ENCODE measurements at places on chromosomes 6 and 20.

GRCh38 chr6:16727996-16728395 lies 33.3 kb downstream of the ATXN1 start:
- no peak for DNase-seq

GRCh38 chr6:127841811-127842210 lies 59.0 kb downstream of the THEMIS start:
- DNase-seq: no peak

GRCh38 chr20:23528867-23529431 lies 38.0 kb downstream of the CST8 start:
- DNase-seq: no peak

DNA sequence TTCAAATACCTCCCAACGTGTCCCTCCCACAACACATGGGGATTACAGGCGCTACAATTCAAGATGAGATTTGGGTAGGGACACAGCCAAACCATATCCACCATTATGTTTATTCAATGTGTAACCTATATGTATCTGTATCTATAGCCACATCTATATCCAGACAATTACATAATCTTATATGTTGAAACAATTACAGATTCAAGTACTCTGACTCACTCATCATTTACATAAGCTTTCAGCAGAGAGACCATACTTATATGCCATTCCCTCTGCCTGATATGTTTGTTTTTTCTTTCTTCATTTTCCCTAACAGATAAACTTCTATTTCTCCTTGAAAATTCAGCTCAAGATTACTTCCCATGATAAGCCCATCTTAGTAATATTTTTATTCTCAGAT lies 163.6 kb downstream of the LAMA2 start:
- no peak for DNase-seq

DNA sequence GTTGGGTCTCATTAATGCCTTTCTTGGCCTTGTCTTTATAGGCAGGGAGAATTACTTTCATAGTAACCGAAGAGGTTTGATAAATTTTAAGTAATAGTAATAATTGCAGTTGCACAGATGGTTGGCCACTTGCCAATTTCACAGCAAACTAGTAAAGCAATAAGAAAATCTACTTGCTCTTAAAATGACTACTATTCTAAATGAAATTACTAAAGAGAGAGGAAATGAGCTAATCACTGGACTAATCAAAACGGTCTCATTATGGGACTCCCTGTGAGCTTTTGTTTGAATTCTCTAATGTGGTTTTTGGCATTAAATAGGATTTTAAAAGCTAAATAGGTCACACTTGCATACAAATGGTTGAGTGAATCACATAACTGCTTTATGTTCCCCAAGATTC lies 227.4 kb upstream of the PLN start:
- no peak for DNase-seq

DNA sequence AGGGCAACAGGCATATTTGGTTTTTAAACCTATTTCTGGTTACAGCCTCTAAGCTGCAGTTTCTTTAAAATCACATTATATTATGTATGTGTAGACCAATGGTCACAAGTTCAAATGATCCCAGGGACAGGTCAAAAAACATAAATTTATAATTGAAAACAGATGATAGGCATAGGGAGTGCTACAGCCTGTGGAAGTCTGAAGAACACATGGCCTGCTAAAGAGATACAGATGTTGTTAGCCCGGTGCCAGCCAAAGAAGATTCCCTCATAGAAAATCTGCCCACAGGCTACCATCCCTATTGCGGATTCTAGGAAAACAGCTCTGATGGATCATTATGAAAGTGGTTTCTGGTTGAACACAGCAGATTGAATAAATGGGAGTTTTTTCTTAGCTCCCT lies 65.3 kb downstream of the NRSN1 start:
- no peak for DNase-seq

Measured in activated naive CD4-positive, alpha-beta T cell treated with anti-CD3 and anti-CD28 coated beads, Interleukin-2, amount 50 U/mL, for 16 hours (primary cell).